Stimulated activated CD4-positive, alpha-beta T cell treated with anti-CD3 and anti-CD28 coated beads, Interleukin-4, amount 100 ng/mL, for 24 hours (primary cell): ENCODE measurements at places on chromosomes 2 and 18.

DNA sequence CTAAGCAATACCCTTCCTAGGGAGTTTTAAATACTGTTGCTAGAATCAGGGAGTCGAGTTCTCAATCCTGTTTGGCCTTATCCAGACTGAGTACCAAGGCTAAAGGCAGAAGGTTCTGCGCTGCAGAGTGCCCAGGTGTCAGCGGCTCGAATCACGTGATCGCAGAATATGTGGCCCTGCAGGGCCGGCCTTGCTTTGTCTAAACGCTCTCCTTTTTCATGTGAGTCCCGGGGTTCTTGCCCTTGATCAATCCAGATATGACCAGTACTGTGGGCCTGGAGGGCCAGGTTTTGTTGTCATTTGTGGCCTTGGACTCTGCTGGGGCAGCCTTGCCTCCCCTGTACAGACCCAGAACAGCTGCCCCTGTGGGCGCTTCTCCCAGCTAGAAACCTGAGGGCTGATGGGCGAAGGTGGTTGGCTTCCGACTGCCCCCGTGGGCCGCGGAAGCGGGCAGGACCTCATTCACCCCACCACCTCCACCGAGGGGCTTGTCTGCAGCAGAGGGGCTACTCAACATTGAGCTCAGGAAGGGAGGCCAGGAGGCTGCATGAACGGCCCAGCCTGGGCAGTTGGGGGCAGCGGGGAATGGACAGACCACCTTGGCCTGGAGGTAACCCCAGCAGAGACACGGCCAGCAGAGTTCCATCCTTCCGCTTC, 225.0 kb downstream of the ALPK2 start:
- no peak for DNase-seq

DNA sequence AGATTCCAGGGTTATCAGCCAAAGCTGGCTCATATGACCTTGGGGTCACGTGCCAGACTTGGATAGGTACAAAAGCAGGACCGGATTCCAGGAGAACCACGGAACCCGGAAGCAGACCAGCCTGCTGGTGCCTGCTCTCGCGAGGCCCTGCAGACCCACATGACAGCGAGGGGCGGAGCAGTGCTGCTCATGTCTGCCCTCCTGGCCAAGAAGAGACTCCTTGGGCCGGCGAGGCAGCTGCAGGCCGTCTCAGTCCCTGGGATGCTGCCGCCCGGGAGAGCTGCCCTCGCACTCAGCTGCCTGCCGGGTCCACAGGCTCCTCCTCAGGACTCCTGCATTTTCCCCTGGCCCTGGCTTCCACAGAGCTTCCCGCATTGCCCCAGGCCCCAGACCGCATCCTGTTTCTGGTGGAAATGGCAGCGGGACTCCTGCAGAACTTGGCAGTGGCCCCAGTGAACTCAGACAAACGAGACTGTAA, 739.5 kb downstream of the SOCS6 start:
- DNase-seq: no peak

DNA sequence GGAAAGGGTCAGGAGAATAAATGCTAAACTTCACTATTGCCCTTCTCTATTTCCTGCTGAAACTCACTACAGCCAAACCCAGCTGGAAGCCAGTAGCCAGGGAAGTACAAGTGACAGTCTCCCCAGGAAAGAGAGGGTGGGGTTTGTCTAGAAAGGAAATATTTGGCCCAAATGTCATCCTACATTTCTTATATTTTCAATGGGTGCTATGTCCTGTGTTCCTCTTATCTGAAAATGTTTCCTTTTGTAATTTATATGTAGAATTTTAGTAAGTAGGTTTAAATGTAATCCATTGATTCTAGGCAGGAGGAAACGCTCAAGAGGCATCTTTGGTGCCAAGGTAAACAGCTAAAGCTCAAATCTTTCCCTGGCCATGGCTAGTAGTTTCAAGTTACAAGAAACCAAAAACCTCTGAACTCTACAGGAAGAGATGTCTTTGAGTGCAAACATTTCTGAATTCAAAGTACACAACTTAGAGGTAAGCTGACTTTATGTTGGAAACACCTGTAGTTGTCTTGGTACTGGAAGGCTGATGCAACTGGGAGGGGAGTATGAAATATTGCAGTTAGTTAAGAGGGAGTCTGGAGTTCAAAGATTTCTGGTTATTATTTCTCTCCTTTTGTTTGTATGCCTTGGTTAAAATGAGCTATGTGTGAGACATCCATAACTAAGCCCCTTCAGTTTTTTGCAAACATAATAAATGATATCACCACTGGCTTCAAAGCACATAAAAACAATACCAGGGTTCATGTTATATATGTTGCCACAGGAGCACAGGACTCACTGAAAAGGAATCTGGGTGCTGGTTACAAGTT, 356.1 kb upstream of the ZC3H15 start:
- DNase-seq: no peak

GRCh38 chr2:168545439-168546082, 89.5 kb downstream of the CERS6 start:
- no peak for DNase-seq

GRCh38 chr18:45785134-45785533, 40.3 kb upstream of the SIGLEC15 start:
- no peak for DNase-seq
